ENCODE measurements at places on chromosomes 16 and 17.

DNA sequence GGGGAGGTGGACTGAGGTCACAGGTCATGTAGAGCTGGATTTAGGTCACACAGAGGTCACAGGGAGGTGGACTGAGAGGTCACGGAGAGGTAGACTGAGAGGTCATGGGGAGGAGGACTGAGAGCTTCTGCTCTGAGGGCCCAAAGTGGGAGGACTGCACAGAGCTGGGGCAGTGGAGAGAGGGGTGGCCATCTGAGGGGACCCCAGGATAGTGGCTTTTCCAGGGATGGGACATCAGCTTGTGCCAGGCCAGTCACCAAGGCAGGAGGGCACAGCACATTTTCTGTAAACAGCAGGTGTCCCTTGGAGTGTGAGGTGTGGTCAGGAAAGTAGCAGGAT lies 26.1 kb upstream of the JPT2 start:
- no peak for DNase-seq

GRCh38 chr17:491086-492021 lies 138.7 kb upstream of the RPH3AL start:
- peak; percentile 70 for DNase-seq

DNA sequence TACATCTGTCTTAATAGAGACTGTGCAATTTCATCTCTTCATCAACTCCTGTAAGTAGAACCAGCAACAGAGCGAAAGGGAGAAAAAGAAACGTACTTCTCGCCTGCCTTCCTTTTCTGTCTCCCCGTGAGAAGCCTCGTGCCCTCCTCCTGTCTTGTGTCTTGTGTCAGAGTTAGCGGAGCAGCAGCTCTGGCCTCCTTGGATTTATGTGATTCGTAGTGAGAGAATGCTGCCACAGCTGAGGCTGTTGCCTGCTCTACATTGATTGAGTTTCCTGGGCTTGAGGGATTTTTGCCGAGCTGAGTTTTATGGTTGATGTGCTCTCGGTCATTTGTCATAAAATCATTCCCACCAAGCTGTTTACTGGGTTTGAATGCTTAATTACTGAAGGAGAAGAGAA lies 579.1 kb upstream of the RBFOX1 start:
- DNase-seq = no peak

GRCh38 chr16:80604600-80605355 lies 64.0 kb downstream of the DYNLRB2 start:
- DNase-seq = no peak

- DNase-seq = no peak
These were observed 34.0 kb downstream of the OR1D5 start for GRCh38 chr17:3029213-3029913.

- peak; percentile 92 for DNase-seq
These were observed at the start of gene KANSL1 for GRCh38 chr17:46193151-46193625. Gene KANSL1, minus strand, starts transcription at chr17:46193429. Its CDS starts 21,286 bp downstream, at chr17:46172143.

DNA sequence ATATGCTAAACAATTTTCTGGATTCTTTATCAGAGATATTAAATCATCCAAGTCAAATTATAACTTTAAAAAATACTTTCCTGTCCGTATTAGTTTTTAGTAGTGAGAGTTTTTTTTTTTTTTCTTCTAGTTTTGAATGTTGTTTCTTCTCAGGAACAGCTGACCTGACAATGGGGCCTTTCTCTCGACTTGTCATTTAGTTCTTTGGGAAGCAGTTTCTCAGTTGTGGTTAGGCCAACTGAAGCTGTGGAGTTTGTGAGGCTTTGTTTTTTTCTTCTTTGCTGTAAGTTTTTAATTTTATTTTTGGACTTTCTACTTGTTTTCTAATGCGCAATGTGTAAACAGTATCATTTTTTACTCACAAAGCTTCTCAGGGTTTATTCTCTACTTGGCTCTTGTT lies 140.8 kb downstream of the FTO start:
- DNase-seq = no peak

GRCh38 chr17:63309021-63309420 lies 137.1 kb downstream of the CYB561 start:
- peak; percentile 57 for DNase-seq

GRCh38 chr16:84911486-84912216 lies 91.9 kb downstream of the CRISPLD2 start:
- DNase-seq = peak; percentile 19

GRCh38 chr16:50229149-50229726 lies 37.1 kb upstream of the ADCY7 start:
- no peak for DNase-seq

GRCh38 chr17:2700491-2701141 lies 10.9 kb downstream of the CLUH start:
- DNase-seq = no peak

GRCh38 chr16:21001262-21001661 lies 100.7 kb downstream of the LYRM1 start:
- DNase-seq = peak; percentile 33

DNA sequence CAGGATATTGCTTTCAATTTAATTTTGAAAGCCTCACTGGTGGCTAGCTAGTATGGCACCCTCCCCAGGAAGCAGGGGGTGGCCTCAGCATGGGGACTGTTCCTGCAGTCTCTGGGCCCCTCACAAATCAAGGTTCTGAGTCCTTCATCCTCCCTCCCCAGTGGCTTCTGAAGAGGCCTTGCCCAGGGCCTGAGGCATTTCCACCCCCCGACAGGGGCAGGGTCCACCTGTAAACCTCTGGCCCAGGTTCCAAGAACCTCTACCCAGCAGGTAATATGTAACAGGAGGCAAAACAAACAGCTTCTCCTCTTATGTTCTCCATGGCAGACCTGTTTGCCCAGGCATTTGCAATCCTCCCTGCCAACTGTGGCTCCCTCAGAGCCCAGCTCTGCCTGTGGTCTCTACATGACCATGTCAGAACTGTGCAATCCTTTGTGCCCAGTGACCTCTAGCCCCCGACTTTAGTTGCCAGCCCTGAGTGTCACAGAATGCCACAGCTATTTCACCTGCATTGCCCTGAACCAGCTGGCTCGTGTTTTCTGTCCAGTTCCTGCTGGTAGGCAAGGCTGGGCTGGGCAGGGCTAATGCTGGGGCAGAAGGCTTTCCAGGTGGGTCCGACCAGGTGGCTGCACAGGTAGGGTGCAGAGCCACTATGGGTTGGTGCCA lies 14.3 kb downstream of the ACSF2 start:
- DNase-seq = no peak

- no peak for DNase-seq
These were observed 17.6 kb upstream of the WDR45B start for GRCh38 chr17:82665891-82666290.

DNA sequence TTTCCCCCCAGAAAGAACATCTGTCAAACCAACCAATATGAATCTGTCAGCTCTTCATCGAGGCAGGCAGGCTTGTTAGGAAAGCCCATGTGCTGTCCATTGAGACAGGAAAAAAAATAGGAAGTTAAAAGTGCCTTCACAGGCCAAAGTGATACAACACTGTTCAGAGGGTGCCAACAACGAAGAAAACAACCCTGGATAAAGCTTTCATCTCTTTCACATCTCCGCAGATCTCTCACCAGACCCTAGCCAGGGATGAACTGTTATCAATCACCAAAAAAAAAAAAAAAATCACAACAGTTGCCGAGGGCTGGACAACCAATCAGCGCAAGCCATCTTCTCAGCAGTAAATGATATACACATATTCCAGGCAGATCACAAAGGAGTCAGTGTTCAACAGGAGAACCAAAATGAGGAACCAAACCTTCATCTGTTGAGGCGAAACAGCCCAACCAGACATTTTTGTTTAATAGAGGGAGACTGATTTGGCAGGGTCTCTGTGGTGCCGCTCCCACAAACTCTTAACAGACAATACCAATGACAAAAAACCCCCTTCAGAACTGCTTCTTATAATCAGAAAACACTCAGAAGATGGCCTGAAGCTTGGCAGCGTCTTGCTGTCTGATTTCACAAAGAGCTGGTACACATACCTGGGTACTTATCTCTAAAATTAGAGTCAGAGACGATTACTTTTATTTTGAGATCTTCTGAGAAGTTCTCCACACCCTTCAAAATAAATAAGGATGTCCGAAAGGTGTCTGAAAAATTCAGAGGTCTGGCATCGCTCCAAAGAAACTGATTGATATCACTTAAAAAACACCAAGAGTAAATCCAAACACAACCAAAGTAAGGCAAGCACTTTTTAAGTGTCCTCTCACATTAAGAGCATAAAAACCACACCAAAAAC lies 1.8 kb downstream of the MAP3K14 start:
- DNase-seq = peak; percentile 48

- DNase-seq = peak; percentile 55
These were observed 58.3 kb downstream of the RAI1 start for GRCh38 chr17:17739388-17740066.
